MCF 10A (cell line): ENCODE measurements at places on chromosomes 13 and 19. TPM values are rescaled to one million over a fixed set of nuclear protein-coding genes. Genes with fewer than 3 reads are reported as not detected.

GRCh38 chr19:4075373-4075772, 8.7 kb upstream of the ZBTB7A start:
- no peak for DNase-seq

DNA sequence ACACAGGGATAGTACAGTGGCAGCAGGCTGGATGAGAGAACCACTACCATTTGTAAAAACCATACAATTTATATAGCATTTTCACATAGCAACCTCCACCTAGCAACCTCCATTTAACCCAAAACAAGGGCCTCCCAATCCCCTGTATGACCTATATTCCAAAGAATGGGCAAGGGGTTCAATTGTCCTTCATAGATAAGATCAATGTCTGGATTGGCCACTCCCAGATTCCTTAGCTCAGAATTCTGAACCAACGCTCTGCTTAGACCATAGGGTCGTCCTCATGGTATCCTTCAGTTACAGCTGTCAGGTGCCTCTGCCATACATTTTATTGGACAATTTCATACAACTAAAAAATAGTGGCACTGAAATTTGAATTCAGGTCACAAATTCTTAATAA, 166.2 kb downstream of the KCTD12 start:
- no peak for DNase-seq

The SIGLEC12 gene
- total RNA-seq, result not detected in 2 replicates

The ERICH4 gene
- not detected in 2 replicates for total RNA-seq

The ZFP30 gene
- 8.1 and 12.2 TPM in 2 replicates for total RNA-seq

The NECTIN2 gene
- 46.5 and 56.7 TPM in 2 replicates for total RNA-seq

DNA sequence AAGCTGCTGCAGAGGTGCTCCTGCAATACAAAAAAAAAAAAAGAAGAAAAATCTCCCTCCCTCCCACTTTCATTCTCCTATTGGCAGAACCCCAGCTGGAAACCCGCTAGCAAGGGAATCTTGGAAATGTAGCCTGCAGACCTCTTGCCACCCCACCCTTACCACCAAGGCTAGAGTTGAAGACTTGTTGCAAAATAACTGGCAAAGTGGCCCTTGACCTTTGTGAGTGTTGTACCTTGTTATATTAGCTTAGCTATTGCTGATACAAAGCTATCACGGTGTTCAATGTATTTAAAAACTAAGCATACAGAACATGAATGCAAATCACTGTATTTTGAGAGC, 57.5 kb upstream of the KCTD4 start:
- DNase-seq, result peak; percentile 54

The REEP6 gene
- total RNA-seq, result 3.8 TPM in 2 replicates

DNA sequence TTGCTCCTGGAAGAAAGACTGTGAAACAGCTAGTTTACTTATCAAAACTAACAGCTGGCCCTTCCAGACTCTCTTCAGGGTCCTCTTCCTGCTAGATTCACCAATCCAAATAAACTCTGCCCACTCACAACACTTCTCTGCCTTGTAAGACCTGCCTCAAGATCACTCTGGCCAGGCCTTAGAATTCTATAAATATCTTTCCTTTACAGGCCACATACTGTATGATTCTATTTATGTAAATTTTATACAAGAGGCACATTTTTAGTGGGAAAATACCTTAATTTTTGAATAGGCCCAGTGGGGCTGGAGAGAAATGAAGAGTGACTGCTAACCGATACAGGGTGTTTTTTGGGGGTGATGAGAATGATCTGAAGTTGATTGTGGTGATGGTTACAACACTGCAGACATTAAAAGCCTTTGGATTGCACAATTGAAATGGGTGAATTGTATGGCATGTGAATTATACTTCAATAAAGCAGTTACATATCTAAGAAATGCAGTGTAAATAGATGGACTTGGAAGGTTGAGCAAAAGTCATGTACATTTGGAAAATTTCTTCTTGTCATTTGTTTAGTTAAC, 141.8 kb downstream of the GPC5 start:
- no peak for DNase-seq
